ENCODE measurements at places on chromosomes 12 and 14.
A peak's percentile ranks its signal among the peaks of the same experiment; 100 is the strongest.

DNA sequence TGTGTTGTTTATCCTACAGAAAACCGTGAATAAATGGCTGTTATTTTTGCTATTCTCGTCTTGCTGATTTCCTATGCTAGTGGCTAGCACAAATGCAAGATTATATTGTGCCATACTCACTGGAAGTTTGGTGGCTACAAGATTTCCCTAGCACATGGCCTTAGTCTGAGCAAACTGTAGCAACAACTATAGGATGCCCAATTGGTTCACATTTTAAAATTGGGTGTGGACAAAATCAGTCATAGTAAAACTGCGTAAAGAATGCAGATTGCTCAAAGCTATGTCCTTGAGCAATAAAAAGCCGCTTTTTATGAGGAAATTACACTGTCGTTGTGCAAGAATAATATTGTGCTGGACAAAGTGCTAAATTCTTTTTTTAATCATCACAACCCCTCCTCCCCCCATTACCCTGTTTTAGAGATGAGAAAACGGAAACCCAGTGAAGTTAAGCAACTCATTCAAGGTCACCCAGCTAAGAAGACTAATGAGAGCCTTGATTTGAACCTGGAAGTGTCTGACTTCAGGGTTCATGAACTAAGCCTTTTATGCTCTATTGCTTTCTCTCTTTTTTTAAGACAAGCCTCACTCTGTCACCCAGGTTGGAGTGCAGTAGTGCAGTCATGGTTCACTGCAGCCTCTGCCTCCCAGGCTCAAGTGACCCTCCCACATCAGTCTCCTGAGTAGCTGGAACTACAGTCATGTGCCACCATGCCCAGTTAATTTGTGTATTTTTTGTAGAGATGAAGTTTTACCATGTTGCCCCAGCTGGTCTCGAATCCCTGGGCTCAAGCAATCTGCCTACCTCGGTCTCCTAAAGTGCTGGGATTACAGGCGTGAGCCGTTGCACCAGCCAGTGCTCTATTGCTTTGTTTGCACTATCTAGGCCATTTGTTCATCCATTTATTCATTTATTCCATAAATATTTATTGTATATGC is 73.6 kb downstream of the SRGAP1 start:
- no peak for DNase-seq

DNA sequence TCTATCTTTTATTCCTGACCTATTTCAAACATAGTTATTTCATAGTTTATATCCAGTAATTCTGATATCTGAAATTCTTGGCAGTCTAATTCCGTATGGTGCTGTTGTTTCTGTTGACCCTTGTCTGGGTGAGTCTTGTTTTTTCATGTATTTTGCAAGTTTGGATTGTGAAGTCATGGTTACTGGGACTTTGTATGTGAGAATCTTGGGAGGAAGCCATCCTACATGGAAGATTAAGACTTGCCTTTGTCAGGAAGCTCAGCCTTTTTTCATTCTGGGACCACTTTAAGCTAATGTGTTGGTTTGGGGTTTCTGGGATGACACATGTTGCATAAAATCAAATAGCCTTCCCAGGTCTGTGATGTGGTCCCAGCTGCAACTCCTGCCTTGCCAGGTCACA is 191.6 kb upstream of the E2F7 start:
- DNase-seq: no peak

- DNase-seq: no peak
Measured at GRCh38 chr14:101808894-101809670, 47.6 kb downstream of the PPP2R5C start.

GRCh38 chr12:14605401-14605989 is 37.8 kb upstream of the PLBD1 start:
- DNase-seq: no peak

DNA sequence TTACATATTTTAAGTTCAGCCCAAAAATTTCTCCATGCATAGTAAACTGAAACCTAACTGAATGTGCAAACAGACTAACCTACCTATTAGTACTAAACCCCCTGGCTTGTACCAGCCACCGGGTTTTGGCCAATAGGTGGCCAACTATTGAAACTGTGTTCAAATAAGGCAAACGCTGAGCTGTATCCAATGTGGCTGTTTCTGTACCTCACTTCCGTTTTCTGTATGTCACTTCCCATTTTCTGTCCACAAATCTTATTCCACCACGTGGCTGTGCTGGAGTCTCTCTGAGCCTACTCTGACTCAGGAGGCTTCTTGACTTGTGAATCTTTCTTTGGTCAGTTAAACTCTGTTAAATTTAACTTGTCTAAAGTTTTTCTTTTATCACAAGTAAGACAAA is 6.0 kb upstream of the FBXO34 start:
- DNase-seq: no peak

DNA sequence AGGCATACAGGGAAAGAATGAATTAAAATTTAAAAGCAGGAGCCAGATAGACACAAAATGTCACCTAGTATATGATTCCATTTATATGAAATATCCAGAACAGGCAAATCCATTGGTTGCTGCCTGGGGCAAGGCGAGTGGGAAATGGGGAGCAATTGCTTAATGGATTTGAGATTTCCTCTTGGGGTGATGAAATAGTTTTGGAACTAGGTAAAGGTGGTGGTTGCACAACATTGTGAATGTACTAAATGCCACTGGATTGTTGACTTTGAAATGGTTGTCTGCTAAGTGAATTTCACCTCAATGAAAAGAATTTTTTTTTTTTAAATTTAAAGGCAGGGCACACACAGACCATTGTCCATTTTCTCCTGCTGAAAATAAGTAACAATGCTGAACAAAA is 61.9 kb downstream of the ABCC9 start:
- no peak for DNase-seq

DNA sequence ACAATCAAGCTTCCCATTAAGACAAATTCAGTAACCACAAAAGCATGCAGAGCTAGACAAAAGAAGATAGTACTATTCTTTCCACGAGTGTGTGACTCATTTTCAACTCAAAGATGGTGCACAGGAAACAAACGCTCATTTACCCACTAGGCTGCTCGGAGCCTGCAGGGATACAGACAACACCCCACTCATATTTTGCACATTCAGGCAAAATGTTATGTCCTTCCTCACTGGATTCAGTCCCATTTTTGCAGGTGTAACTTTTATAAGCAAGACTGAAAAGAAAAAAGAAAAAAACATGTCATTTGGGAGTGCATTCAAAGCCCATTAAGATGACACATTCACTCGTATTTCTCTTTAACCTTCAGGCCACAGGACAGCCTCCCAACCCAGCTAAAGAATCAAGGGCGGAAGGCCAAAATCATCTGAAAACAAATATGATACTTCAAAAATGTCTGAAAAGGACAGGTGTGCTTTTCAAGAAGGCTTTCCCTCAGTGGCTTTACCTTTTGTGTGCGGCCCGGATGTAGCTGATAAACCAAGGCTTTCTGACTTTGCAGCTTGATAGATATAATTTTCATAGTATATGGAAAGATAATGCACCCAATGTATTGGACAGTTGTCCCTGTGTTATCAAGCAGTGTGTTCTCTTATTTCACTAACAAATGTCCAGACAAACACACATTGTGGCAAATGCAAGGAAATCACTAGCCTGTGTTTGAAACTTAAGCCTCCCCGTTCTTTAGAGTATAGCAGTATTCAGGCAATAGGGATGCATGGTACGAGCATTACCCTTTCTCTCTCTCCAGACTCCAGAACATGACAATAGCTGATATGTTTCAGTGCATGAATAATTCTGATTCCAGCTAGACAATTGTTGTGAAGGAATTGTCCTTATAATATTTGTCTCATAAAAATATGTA is 147.8 kb upstream of the KRR1 start:
- DNase-seq: no peak

GRCh38 chr14:41758011-41758665 is 151.5 kb downstream of the LRFN5 start:
- no peak for DNase-seq

- DNase-seq: no peak
Measured at GRCh38 chr12:131121705-131122405, 168.1 kb downstream of the ADGRD1 start.

GRCh38 chr14:69260861-69261564 is 1.1 kb downstream of the GALNT16 start:
- DNase-seq: peak; percentile 50

- no peak for DNase-seq
Measured at GRCh38 chr14:81529391-81529790, 4.3 kb downstream of the SEL1L start.

- no peak for DNase-seq
Measured at GRCh38 chr14:86892152-86892956, 1100.6 kb downstream of the GALC start.

DNA sequence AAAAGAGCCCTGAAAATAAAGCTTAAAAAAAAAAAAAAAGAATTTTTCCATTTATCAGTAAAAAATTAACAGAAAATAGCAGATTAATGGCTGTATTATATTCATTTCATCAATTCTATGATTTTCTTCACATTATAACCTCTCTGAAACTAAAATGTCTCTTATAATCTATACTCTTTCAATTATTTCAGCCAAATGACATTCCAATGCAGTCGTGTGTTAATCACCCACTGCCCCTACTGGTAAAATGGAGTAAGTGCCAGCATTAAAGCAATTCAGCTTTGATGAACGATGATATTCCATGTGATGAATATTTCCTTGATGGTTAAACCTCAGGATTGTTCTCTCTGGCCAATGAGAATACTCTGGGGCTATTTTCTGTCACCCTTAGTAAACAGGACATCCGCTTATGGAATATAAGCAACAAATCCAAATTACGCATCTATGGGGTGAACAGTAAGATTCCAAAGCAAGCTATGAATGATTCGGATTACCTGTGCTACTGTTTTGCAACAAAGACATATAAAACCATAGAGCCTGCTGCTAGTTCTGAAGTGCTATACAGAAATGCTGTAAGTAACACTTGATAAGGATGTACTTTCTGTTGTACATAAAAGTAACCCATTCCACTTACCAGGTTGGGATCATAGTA is 20.3 kb upstream of the SYCP3 start:
- no peak for DNase-seq

- no peak for DNase-seq
Measured at GRCh38 chr14:33556382-33557121, 394.3 kb downstream of the EGLN3 start.

GRCh38 chr12:100164153-100164704 is 21.6 kb upstream of the BLTP3B start:
- DNase-seq: no peak

DNA sequence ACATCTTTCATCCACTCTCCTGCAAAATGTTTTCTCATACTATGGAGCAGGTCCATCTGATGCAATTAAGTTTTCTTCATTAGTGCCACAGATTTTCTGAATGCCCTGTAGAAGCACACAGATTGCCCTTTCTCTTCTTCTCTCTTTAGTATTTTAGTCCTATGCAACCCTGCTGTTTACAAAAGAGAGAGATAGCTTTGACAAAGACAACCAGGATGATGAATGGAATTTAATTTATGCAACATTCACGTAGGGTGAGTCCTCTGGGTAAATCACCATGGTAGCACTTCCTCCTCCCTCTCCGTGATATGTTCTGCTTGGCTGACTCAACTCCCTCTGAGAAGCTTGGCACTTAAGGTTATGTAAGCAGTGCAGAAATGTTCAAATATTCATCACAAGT is 400.9 kb upstream of the PDE3A start:
- no peak for DNase-seq

DNA sequence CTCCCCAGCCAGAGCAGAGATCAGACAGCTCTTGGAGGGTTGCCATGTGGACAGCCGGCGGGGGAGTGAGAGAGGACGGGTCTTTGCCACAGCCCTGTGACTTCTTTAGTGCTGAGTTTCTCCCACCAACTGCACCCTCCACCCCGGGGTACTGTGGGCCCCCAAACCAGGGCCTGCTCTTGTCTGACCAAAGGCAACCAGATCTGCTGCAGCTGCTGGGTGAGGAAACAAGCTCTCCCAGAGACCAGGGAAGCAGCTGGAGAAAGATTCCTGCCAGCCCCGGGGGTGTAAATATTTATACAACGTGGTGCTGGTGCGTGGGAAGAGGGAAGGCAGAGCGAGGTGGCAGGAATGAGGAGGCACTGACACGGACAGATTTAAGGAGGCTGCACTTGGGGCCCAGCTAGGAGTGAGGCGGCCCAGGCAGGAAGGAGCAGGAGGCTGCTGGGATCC is 14.3 kb upstream of the ZFP36L1 start:
- peak; percentile 45 for DNase-seq

DNA sequence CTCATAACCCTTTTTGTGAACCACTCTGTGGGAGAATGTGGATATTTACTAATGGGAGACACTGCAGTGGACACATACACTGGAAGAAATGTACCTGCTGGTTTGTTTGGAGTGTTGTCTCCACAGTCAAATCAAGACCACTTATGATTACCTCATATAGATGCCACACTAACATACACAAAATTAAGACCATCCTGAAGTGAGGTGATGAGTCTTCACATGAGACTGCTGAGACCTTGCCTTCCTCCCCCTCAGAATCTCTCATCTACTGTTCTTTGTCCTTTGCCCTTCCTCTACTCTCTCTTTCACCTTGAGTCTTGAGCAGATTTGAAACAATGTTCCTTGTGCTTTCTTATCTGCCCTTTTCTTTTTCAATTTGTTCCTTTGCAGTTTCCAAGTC is 4.3 kb downstream of the KRT6A start:
- no peak for DNase-seq

DNA sequence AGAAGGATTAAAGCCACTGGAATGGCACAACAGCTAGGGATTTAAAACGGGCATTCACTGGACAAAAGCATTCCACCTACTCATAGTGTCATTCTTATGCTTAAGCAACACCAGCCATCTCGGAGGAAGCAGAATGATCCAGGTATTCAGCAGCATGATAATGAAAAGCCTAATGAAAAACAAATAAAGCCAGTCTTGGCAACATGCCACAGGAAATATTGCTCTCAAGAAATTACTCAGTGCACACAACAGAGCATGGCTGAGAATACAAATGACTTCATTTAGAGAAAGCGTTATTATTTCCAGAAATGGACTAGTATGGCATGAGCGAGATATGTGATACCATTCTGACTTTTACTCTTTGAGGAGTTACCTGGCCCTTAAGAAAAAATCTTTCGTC is 442.2 kb downstream of the APAF1 start:
- DNase-seq: no peak

DNA sequence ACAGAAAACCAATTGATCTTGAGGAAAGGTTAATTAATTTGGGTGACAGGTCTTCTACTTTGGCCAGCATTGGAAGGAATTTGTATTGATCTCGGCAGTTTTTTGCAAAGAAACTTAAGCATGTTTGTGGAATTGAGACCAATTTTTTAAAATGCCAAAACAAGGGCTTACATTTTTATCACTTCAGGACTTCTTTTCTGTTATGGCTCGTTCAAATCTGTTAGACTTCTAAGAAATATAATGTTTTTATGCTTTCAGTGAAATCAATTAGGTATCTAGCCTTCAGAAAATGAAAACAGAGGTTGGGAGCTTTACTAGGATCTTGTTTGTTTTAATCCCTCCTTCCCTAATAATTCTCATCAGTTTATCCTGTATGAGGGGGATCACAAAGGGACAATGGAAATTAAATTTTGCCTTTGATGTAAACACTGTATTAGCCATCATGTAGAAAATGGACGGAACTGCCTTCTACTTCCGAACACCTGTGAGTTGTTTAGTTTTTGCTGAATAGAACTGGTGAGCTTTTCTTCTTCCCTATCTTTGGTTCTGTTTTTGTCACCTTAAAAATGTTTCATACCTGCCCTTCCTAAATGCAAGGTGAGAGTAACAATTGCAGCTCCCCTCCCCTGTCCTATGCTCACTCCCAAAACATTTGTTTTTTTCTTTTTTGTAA is 7.8 kb downstream of the FOXA1 start:
- no peak for DNase-seq

GRCh38 chr12:70507442-70507841 is 129.8 kb downstream of the PTPRB start:
- no peak for DNase-seq

- no peak for DNase-seq
Measured at GRCh38 chr12:68619541-68619940, 8.8 kb downstream of the RAP1B start.
